ENCODE measurements at places on chromosomes 4 and X.

GRCh38 chrX:42491137-42491907 lies 286.6 kb downstream of the PPP1R2C start:
- no peak for DNase-seq

- no peak for DNase-seq
These were observed 1.0 kb upstream of the MECP2 start for GRCh38 chrX:154098551-154098950.

- no peak for DNase-seq
These were observed 88.2 kb upstream of the TFDP3 start for GRCh38 chrX:133306316-133306715.

- DNase-seq, result peak; percentile 3
These were observed at the start of gene PRSS48 for GRCh38 chr4:151276787-151277562. Gene PRSS48, plus strand, starts transcription at chr4:151277161. Its CDS starts 12 bp downstream, at chr4:151277173.

GRCh38 chrX:21675931-21676330 lies 17.8 kb upstream of the KLHL34 start:
- DNase-seq, result no peak

DNA sequence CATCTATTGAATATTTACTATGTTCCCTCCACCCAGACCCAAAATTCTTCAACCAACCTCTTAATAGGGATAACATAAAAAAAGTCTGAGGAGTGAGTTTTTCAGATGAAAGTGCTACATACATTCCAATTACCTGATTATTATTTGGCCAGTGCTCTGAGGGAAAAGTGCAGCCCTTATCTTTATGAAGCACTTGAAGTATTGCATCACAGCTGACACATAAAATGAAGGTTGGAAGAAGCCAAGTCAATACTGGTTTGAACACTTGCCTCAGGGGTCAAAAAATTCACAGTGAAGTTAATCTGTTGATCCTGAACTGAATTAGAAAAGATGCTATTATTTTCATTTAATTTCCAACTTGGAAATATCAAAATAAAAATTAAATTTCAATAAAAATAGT lies 498.9 kb downstream of the INPP4B start:
- no peak for DNase-seq

DNA sequence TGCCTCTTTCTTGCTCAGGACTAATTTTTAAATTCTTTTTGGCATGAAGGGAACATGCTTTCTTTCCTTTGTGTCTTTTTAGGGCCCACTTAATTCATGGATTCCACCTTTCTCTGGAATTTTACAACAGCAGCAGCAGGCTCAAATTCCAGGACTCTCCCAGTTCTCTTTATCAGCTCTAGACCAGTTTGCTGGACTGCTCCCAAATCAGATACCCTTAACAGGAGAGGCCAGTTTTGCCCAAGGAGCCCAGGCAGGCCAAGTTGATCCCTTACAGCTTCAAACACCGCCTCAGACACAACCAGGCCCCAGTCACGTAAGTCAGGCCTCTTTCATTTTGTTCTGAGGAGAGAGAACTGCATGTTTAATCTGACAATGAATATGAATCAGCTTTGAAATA lies 2.3 kb downstream of the ODAM start:
- no peak for DNase-seq

DNA sequence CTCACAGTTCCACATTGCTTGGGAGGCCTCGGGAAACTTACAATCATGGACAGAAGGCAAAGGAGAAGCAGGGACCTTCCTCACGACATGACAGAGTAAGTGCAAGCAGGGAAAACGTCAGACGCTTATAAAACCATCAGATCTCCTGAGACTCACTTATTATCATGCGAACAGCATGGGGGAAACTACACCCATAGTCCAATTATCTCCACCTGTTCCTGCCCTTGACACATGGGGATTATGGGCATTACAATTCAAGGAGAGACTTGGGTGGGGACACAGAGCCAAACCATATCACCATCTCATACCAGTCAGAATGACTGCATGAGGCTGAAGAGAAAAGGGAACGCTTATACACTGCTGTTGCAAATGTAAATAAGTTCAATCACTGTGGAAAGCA lies 1066.9 kb upstream of the PCDH7 start:
- no peak for DNase-seq

DNA sequence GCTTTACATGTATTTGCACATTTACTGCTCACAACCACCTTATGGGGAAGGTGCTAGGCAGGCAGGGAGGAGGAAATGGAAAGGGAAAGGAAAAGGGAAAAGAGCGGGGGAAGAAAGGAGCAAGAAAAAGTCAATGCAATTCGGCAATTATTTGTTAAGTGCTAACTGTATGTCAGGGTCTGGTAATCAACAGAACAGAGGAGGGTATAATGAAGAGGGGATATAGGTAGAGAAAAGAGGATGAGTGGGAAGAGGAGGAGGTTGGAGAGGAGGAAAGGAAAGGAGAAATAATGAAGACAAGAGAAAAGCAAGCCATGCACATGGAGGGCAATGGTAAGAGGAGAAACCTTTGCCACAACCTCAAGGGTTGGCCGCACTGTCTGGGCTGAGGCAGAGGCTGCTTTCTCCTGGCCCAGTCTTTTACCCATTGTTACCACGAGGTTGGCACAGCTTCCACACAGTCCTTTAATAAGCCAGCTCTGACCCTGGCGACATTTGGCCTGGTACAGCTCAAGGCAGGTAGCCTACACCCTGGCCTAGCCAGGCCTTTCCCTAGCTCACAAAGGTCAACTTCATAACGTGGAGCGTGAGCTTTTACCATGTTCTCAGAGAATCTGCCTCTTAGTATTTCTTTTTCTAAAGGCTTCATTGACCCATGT lies 836 bp downstream of the BTK start:
- DNase-seq, result no peak

- no peak for DNase-seq
These were observed 7.2 kb downstream of the PCDH7 start for GRCh38 chr4:30727409-30727808.

DNA sequence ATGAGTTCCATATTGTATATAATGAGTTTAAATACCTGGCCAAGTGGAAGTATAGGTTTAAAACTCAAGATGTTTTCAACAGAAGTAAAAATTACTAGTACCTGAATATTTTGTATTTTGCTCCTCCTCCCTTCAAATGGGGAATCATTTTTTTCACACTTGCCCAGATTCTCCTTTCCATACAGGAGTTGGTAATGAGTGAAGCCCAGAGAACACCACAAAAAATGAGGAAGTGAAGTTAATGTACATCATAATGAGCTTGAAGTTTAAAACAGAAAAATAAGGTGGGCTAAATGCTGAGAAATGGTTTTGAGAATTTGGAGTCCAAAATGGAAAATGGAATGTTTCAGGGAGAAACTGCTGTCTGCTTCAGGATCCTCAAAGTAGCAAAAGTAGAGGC lies 364.8 kb upstream of the EMCN start:
- DNase-seq, result no peak

DNA sequence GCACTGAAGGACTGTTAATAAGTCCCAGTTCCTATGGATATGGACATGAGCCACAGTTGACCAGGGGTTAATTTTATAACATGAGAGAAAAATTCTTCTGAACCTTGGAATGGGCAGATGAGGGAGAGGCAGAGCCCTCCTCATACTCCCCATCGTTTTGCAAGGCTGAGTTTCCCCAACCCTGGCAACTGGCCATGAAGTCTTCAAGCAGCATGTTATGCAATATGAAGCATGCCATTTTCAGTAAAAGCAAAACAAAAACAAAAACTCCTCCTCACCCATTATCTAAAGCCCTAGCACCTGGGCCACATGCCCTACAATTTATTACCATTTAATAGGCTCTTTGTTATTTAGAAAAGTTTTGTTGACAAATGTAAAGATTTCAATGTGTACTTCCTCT lies 64.5 kb downstream of the GPC4 start:
- DNase-seq, result peak; percentile 69

DNA sequence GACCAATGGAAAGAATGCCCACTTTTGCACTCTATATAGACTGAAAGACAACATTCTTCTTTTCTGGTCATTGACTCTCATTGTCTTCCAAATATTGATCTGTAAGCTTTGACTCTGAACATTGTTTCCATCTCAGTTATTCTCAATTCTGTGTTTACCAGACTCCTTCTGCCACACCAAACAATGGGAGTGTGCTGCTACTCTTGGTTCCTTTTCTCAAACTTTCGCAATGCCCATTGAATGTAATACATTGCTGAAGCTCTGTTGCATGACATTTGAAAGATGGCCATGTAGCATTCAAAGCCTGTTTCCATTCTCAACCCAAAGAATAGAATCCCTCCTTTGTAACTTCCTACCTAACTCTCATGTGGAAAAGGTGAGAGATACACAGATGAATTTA lies 136.2 kb downstream of the BTC start:
- DNase-seq, result peak; percentile 80

DNA sequence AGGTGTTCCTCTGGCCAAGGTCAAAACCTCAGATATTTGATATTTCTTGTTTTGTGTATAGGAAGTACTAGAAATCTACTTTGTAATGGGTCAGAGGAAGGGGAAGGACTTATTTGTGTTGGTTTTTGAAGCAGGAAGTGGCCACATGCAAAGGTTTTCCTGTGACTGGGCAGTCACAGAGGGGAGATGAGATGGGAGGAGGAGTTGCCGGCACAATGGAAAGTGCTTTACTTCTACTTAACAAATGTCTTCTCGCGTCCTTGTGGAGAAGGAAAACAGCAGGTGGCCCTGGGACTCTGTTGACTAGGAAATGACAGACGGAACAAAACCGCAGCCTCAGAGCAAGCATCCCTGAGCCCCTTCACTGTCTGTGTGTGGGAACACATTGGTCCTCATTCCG lies 46.6 kb downstream of the SHROOM2 start:
- no peak for DNase-seq

DNA sequence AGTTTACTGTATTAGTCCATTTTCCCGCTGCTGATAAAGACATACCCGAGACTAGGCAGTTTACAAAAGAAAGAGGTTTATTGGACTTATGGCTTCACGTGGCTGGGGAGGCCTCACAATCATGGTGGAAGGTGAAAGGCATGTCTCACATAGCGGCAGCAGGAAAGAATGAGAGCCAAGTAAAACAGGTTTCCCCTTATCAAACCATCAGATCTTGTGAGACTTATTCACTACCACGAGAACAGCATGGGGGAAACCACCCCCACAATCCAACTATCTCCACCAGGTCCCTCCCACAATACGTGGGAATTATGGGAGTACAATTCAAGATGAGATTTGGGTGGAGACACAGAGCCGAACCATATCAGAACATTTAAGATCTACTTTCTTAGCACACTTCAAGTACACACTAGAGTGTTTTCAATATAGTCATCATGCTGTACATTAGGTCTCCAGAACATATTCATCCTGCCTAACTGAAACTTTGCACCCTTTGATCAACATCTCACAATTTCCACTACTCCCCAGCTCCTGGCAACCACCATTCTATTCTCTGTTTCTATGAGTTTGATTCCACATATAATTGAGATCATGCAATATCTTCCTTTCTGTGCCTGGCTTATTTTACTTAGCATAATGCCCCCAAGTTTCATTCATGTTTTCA lies 341.0 kb downstream of the ARHGAP24 start:
- DNase-seq, result no peak

DNA sequence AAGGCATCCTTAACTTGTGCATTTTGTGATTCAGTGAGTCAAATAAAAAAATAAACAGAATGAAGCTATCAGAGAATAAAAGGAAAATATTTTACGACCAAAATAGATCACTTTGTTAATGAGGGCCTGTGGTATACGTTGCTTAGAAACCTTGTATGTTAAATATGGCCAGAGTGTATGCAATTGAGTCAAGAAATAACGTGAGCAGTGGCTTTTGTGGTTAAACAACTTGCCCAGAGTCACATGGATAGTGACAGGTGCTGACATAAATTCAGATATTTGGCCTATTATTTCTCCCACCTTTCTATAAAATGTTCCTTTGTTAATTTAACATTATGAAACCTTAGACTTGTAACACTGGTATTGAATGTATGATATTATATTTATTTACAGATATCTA lies 393.4 kb downstream of the PABPC4L start:
- DNase-seq, result no peak

- no peak for DNase-seq
These were observed 662.0 kb upstream of the CPEB2 start for GRCh38 chr4:14340321-14340720.

DNA sequence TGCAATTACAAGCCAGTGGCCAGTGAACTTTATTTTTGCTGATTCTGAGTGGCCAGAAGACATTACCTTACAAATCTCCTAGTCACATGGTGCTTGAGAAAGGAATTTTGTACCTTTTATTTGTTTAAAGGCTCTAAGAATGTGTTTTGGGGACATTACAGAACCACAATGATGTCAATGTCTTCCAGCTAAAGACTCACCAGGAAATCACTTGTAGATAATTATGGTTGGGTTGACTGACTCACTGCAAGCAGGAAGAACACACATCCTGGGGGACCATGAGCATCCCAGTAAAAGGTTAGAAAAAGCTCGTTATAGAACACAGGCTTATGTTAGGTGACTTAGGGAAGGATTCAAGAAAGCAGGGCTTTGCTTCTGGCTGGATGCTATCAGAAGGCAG lies 119.4 kb upstream of the FAM9B start:
- DNase-seq, result no peak

DNA sequence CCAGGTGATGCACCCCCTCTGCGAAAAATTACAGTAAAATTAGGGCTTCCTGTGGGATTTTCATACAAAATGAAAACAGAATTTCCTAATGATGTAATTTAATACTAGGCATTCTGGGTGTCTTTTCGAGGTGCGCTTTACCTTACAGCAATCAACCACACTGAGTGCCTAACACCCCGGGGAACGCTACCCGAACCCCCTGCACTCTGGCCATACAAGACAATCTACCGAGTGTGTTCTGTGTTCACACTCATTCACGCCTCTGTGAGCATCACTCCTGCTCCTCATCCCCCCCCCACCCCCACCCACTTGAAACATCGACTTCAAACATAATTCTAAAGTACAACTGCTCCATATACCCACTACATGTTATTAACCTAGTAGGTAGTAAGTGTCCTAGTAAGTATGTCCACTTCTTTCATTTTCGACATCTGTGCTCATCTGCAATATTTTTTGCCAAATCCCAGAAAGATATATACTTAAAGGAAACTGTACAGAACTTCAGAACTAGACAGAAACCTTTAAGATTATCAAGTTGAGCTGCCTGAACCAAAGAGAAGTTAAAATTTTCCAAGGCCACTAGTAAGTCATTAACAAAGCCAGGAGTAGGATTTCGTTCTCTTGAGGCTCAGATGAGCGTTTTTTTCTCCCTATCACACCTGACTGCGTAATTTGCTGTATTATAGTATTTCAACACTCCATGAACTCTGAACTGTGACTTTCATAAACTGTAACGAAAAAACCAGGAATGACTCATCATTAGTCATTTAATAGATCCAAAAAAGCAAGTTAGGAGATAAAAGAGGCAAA lies 80.0 kb downstream of the FAT1 start:
- no peak for DNase-seq

GRCh38 chr4:71300964-71301363 lies 37.9 kb upstream of the SLC4A4 start:
- DNase-seq, result no peak

Data from inflammatory macrophage treated with lipopolysaccharide for 4 hours (primary cell).